A673 (cell line): ENCODE measurements at places on chromosomes 6 and 20. TPM values are rescaled to one million over a fixed set of nuclear protein-coding genes. Genes with fewer than 3 reads are reported as not detected.

DNA sequence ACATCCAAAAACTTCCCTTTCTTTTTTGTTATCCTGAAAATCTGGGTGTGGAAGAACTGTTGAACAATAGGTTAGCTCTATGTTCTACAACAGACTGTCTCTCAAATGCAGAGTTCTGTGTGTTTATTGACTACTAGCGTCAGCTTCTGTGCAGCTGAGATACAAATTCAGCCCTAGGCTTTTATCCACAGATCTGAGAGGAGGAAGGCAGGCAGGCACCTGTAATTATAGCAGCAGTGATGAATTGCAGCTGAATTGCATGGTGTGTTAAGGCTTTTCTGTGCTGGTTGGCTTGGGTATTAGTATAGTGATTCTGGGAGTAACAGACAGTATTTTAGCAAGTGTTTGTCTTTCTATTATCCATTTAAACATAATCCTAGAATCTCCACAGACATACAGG is 24.4 kb downstream of the GRIK2 start:
- H3K4me1 ChIP-seq, result no peaks in the 10 kb centered on the region
- no peaks in the 10 kb centered on the region for H3K36me3 ChIP-seq
- H3K4me3 ChIP-seq, result no peak overlapping the region
- H3K27me3 ChIP-seq, result no peaks in the 10 kb centered on the region
- no peak for DNase-seq

GRCh38 chr6:117513778-117514365 is 31.4 kb downstream of the DCBLD1 start:
- no peak overlapping the region for H3K4me3 ChIP-seq
- no peaks in the 10 kb centered on the region for H3K36me3 ChIP-seq
- H3K27me3 ChIP-seq, result no peaks in the 10 kb centered on the region
- H3K27ac ChIP-seq, result no peak overlapping the region
- H3K4me1 ChIP-seq, result no peaks in the 10 kb centered on the region
- DNase-seq, result no peak

DNA sequence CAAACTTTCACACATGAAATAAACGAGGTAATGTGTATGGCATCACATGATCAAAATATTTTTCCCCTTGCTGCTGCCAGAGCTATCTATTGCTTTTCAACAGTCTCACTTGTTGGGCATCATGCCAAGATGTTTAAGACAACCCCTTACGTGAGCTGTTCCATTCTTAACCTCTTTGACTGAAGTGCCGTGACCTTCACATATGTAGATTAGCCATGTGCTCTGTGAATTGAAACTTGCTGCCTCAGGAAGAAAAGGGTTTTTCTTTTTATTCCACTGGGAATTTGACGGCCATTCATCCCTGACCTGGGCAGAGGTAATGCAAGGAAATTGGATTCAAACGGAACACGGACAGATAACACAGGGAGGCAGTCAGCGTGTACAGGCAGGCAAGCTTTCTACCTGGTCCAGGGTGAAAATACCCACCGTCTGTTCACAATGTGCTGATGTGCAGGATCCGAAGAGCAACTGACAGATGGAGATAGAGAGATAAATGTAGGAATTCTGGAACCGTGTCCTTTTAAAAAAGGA is 14.2 kb downstream of the ARID1B start:
- DNase-seq, result peak; percentile 52
- no peak overlapping the region for H3K27ac ChIP-seq
- no peaks in the 10 kb centered on the region for H3K27me3 ChIP-seq
- H3K36me3 ChIP-seq, result no peaks in the 10 kb centered on the region
- peaks cover 33% of the 10 kb centered on the region for H3K4me1 ChIP-seq

DNA sequence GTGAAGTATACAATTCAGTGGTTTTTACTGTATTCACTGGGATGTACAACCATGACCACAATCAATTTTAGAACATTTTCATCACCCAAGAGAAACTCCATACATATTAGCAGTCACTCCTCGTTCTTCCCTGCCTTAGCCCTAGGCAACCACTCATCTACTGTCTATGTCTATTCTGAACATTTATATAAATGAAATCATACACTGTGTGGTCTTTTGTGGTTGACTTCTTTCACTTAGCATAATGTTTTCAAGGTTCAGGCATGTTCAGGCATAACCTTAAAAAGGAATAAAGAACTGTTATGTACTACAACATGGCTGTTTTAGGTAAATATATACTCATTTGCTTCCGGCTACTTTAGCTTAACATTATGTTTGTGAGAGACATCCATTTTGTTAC is 37.3 kb downstream of the BLTP3A start:
- H3K27ac ChIP-seq, result no peak overlapping the region
- no peaks in the 10 kb centered on the region for H3K27me3 ChIP-seq
- no peak overlapping the region for H3K4me3 ChIP-seq
- H3K4me1 ChIP-seq, result no peaks in the 10 kb centered on the region
- no peak for DNase-seq
- peaks cover 19% of the 10 kb centered on the region for H3K36me3 ChIP-seq

DNA sequence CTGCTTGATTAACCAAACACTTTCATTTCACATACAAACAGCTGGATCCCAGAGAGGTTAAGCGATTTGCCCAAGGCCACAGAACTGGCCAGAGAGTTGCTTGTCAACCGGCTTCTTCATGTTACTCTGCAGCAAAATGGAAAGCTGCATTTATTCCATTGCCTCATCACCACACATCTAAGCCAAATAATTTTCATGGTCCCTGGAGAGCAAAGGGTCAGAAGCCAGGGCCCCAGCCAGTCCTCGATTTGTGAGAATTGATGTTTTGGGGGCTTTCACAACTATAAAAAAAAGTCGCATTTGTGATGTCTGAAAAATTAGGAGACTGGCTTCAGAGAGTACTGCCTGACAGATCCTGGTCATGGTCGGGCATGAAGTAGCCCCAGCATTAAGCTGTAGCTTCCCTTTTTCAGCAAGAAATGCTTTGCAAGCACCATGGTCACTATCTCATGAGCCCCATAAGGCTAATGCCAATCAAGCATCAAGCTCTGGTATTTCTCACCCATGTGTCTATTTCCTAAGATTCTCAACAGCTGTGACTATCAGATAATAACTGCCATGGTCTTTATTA is 95.8 kb downstream of the BANF2 start:
- no peaks in the 10 kb centered on the region for H3K4me1 ChIP-seq
- no peak overlapping the region for H3K4me3 ChIP-seq
- no peak overlapping the region for H3K27ac ChIP-seq
- H3K27me3 ChIP-seq, result peaks cover 8% of the 10 kb centered on the region
- DNase-seq, result no peak
- no peaks in the 10 kb centered on the region for H3K36me3 ChIP-seq

DNA sequence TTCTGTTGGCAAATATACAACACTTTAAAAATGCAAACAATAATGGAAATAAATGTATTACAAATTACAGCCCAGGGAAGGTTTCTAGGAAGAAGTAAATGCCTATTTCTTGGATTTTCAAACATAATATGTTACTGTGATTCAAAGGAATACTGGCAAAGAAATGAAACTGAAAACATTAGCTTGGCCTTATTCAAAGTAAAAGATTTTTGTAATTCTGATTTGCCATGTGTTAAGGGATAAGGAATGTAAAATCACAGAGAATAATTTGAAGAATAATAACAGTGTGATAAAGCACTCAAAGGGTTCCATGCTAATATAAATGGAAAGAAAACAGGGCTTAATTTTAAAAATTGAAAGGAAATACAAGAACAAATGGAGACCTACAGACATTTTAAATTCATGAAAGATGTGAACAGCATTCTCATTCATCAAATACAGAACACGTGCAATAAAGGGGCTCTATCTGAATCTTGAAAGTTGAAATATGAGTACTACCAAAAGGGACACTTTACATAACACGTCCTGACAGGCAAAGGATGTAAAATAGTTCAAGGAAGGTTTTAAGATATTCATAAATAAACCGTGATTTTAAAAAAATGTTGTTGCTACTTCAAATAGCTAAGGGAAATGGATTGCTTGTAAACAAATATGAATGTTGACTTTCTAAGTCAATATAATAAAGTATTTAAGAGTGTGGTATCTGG is 138.1 kb downstream of the RFPL4B start:
- no peak overlapping the region for H3K27ac ChIP-seq
- no peaks in the 10 kb centered on the region for H3K36me3 ChIP-seq

DNA sequence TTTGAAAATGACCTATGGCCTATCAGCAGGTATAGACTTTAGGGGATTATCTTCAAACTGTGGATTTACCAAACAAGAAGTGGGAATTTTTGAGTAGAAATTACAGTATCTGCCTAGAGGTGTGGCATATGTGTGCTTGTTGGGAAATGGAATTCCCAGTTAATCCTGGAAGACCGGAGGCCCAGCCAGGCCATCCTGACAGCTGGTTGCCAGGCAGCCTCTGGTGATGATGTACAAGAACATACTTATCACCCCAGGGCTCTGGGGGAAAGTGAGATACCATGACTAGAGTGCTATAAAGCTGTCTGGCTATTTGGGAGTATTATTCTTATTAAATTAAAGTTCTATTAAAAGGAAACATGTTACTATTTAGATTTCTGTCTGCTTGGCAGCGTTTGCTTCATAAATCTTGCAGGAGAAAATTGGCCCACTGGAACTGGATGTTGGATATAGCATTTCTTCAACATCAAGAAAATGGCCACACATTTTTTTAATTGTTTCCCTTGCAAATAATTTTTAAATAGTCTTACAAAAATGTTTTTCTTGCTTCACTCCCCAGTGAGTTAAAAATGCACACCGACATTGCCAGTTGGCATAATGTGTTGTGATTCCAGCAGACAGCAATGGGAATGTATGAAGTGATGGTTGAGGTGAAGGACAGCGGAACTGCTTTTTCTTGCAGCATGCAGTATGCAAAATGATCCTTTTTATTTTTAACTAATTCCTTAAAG is 187.8 kb downstream of the MYLK4 start:
- H3K27ac ChIP-seq, result no peak overlapping the region
- H3K4me3 ChIP-seq, result no peak overlapping the region
- H3K4me1 ChIP-seq, result no peaks in the 10 kb centered on the region
- no peaks in the 10 kb centered on the region for H3K27me3 ChIP-seq
- no peak for DNase-seq

CRIP3 gene
- 2.4 TPM in 2 replicates for total RNA-seq
